Activated CD4-positive, alpha-beta memory T cell treated with anti-CD3 and anti-CD28 coated beads, Interleukin-2, amount 10 ng/mL, durations not matched to agents 7 days and 5 days (primary cell): ENCODE measurements at places on chromosomes 1 and 21.

DNA sequence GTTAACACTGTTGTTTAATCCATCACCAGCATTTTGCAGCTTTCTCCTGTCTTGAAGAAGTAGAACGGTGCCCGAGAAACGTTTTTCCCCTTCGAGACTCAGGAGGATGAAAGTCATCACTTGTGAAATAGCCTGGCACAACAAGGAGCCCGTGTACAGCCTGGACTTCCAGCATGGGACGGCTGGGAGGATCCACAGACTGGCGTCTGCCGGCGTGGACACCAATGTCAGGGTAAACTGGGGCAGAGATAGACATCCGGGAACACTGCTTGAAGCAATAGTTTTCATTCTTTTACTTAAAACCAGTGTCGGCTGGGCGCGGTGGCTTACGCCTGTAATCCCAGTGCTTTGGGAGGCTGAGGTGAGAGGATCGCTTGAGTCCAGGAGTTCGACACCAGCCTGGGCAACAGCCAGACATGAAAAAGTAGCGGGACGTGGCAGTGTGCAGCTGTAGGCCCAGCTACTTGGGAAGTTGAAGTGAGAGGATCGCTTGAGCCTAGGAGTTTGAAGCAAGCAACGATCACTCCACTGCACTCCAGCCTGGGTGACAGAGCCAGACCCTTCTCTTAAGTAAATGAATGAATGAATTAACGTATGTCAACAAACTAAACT is 945 bp downstream of the CHAF1B start:
- no peak for DNase-seq

DNA sequence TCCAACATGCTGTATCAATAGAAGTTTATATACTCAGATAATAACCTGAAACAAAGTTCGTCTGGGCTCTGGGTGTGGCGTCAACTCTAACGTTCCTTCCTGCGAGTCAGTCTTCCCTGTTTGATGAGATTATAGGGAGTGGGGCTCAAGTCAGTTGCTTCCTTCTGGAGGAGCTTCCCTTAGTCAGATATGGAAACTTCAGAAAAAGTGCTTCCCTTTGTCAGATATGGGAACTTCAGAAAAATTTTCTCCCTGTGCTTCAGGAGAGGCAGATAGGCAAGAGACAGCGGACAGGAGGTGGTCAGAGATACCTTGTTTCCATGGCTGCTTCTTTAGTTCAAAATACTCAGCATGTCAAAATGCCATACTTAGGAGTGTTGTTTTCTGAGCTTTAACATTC is 51.1 kb upstream of the PRDX6 start:
- DNase-seq, result no peak

DNA sequence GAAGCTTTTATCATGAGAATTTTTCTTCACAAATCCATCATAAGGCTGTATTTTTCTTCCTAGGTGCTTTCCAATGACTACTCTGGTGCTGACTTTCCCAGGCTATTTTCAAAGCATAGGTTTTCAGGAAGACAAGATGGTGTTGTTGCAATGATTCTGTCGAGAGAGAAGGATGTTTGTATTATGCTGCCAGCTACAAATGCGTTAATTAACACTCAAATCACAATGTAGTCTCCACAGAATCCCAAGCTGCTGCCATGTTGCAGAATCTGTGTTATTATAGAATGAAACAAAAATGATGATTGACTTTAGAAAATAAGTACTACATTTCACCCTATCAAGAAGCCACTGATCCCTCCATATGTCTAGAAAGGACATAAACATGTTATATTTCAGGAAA is 179.5 kb upstream of the MAP1LC3C start:
- no peak for DNase-seq

DNA sequence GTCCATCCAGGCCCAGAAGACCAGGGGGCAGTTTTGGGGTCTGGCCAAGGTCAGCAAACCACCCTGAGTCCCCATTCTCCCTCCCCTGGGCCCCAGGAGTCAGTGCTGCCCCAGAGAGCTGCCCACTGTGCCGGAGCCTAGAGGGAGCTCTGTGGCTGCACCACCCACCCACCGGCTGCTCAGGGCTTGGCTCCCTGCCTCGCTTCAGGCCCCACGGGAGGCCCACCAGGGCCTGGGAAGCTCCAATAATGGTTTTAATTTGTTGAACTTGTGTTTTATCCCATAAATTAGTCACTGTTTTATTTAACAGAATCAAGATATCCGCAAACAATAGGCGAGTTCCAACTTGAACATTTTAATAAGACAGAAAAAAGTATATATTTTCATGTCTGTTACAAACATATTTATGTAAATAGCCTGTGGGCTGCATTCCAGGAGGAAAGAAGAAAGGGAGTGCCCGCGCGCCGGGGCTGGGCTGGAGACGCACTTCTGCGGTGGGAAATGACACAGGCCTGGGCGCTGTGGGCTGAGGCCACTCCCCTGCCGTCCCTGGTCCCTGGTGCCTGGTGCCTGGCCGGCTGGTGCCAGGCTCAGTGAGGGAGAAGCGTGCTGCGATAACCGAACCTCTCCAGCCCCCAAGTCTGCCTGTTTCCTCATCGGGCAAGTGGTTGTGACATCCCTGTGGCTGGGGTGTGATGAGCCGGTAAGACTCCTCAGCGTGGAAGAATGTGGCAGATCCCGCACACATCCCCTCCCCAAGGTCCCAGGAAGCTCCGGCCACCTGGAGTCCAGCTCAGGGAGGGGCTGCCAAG is 160.5 kb downstream of the PEX14 start:
- no peak for DNase-seq

GRCh38 chr1:96861836-96862235 is 140.3 kb downstream of the PTBP2 start:
- DNase-seq, result no peak

- DNase-seq, result peak; percentile 49
These were observed 52.7 kb downstream of the PKN2 start for GRCh38 chr1:88736633-88737248.

DNA sequence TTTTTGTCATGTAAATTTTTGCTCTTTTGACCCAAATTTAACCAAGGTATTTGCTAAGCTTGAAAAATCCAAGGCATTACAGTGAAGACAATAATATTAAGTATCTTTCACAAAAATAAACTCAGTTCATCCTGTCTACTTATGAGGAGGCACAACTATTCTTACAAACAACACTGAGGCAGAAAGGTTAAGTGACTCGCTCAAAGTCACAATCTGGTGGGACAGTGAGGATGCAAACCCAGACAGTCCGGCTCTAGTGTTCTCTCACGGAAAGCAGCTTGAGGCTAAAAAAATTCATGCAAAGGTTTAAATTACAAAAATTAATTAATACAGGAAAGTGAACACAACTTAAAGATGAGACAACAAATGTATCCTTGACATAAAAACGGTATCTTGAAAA is 125.3 kb downstream of the SIPA1L2 start:
- no peak for DNase-seq

GRCh38 chr1:179448437-179449149 is 82.8 kb downstream of the AXDND1 start:
- no peak for DNase-seq

GRCh38 chr1:177185209-177185608 is 14.5 kb downstream of the BRINP2 start:
- DNase-seq, result no peak

DNA sequence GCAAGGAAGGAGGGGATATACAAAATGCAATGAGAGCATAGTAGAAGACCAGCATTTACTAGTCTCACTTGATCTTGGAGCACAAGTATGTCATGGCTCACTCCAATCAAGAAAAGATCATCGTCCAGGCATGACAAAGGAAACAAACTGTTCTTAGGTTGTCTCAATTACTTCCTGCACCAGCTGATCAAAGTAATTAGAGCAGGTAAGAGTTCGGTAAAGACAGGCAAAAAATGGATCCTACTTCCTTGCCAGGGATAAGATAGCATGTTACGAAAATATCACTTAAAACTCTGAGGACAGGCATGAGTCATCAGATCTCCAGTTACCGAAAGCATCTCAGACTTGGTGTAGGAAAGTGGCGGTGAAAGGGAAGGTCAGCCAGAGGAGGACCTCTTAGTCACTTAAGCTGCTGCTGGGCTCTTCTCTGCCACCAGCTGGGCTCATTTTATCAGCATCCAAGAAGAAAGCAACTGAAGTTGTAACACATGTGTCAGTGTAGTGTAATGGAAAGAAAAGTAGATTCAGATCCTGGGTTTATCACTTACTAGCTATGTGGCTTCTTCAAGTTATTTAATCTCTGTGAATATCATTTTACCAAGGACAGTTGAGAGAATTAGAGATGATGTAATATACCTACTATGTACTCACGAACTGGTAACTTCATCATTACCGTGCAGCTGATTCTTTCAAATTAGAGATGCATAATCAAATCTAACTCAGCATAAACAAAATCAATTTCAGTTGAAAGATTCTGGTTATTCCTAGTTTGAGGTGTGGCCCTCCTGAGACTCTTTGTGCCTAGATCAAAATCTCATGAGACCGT is 46.8 kb downstream of the XCL1 start:
- DNase-seq, result no peak

DNA sequence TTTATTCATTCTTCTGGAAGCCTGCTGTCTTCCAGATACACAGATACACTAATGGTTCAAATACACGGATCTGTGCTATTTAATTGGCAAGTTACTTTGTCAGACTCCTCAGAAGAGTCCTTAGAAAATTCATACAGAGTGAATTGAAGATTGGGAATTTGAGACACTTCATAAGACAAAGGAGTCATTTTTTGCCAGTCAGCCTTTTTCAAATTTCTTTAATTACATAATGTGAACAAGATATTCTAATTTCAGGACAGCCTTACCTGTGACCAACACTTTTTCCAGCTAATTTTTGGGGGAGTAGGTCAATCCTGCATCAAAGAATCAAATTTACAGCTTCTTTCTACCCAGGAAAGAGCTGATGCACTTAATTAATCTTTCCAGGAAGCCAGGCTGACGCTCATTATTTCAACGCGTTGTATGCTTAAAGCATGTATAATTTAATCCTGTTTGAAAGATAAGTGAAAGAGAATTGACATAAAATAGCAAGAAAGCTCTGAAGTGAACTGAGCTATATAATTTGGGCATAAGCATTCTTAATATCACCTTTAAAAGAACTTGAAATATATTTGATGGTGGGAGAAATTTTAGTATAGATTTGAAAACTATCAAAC is 12.8 kb upstream of the NRIP1 start:
- DNase-seq, result no peak

DNA sequence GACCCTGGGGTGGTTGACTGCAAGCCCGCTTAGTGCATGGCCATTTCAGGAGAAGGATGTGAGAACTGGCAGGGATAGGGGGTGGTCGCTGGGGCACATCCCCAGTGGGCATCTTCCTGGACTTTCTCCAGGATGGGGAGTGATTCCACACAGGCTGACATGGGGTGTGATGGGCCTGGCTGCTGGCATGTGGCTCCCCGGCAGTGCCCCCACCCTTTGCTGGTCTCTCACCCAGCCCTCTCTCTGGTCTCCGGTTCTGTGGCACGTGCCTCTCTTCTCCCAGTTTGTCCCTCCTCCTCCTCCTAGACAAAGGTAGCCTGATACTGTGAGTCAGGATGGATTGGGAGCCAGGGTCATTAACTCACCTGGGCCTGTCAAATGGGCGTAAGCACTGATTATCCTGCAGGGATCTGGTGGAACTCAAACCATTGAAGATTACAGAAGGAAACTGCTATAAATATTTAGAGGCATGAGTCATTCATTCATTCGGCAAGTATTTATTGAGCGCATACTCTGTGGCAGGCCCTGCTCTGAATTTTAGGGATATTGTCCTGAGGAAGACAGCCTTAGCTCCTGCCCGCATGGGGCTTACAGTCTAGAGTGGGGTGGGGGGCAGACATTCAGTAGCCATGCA is 23.6 kb upstream of the EPS8L3 start:
- DNase-seq, result no peak

DNA sequence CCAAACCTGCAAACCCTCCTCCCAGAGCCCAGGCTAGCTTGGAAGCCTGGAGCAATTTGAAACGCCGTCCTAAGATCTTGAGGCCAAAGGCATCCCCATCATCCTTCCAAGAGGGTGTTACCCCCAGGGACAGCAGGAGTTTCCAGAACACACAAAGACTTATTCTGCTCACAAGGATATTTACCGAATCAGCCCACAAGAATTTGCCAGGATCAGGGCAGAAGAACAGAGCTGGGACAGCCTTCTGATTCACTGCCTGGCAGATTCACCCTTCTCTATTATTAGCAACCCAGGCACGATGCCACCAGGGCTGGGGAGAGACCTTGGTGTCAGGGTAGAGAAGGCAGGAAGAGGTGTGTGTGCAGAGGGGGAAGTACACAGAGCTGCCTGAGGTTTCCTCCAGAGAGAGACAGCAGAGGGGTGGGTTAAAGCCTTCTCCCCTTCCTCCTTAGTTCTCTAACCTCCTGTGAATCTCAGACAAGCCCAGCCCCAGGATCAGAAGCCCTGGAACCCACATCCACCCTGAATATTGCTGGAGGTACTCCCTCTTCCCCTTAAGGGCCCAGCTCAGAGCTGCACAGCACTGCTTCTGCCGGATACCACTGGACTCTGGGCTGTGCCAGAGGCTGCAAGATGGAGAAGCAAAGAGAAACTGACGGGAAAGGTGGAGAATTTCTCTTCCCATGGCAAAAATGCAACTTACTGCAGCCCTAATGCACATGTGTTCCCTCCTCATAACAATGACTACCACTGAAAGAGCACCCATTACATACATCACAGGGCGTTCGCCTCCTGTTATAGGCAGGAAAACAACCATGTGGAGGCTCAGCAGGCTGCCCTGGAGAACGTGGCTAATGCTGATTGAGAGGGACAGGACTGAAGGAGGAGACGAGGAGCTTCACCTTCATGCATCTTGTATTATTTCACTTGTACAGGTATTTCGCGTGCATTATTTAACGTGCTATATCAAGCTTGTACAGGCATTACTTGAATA is 61.8 kb downstream of the ITPKB start:
- DNase-seq, result peak; percentile 76

- no peak for DNase-seq
These were observed 34.0 kb upstream of the ADGRL4 start for GRCh38 chr1:79040424-79041082.

DNA sequence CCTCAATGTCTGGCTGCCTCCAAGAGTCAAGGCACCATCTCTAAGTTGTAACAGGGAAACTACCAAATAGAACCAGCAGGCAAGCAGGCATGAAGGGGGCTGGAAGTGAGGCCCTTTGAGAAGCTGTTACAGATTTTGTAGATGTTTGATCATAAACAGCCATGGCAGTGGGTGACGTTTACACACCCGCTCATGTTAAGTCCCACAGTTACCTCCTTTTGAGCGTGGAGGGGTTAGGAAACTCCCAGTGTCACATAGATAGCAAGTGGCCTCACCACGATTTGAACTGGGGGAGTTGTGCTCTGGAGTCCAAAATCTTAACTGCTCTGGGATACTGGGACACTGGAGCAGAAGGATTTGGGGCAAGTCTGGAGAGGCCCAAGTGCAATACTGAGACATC is 192.4 kb downstream of the HIVEP3 start:
- no peak for DNase-seq

GRCh38 chr1:88275259-88275862 is 408.7 kb upstream of the PKN2 start:
- no peak for DNase-seq

- no peak for DNase-seq
These were observed 20.7 kb downstream of the ITGB2 start for GRCh38 chr21:44899768-44900558.
